ENCODE measurements at places on chromosomes 11 and 22.

DNA sequence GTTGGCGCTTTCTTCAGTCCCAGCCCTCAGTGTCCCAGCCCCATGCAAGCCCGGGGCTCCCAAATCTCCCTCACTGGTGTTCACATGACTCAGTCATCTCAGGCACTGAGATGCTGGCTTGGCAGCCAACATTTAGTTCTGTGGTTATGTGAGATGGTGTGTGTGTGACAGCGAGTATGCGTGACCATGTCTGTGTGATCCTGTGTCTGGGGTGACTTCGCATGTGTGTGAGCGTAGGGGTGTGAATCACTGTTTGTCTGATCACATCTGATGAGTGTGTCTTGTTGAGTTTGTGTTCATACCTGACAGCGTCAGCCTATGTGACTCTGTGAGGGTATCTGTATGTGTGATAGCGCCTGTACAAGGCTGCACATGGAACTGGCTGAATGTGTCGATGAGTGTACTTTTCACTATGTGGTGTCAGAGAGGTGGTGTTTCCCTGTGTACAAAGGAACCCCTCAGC, 16.2 kb downstream of the CREB3L1 start:
- DNase-seq = no peak

GRCh38 chr11:66768088-66768521, 39.1 kb upstream of the SPTBN2 start:
- no peak for DNase-seq

DNA sequence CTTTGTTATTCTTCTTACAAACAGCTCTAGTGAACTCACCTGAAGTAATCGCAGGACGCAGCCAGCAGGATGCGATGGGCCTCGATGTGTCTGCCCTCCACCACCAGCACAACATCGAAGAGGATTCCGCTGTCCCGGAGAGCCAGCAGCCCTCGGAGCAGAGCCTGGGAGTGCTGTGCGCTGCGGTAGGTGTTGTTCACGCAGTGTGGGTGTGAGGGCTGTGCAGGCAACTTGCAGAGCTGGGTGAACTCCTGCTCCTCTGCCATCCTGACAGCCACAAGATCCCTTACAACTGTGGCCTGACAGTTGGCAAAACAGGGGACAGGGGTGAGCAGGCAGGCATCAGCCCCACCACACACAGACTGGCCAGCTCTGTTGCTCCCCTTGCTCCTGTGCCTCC, 6.6 kb downstream of the KLHL22 start:
- DNase-seq = no peak

DNA sequence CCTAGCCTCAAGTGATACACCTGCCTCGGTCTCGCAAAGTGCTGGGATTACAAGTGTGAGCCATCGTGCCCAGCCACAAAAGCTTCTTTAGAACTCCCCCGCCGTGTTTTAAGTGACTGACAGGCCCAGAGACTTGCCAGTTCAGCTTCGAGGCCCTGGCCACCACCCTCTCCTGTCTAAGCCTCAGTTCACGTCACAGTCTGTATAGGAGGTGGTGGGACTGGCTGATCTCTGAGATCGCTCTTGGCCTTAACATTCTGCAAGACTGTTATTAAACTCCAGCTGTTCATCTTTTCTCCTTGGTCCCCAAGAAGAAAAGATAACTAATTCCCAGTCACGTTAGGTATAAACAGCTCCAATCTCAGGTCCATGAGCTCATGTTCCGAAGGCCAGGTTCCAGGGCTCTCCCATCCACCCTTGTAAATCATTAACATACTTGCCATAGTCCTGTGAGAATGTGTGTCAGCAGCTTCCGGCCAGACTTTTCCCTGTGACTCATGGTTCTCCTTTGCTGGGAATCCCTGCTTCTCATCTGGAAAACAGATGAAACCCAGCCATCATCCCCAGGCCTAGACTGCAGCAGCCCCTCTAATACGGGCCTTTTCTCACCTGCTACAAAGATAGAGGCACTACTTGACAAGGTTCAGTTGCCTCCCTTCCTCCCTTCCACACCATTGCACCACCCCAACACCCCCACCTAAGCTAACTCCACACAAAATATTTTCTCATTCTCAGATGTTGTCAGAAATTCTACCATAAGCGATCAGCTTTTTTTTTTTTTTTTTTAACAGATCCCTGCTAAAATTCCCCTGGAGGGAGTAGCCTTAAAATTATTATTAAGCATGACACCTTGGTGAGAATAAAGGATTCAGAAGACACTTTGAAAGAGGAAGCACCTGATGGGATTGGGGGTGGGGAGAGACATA, 5.6 kb upstream of the KIAA0930 start:
- no peak for DNase-seq

Data from stimulated activated CD8-positive, alpha-beta memory T cell treated with anti-CD3 and anti-CD28 coated beads, Interleukin-4, amount 100 ng/mL, for 4 hours (primary cell).